ELF-1 (cell line): ENCODE measurements at places on chromosomes 1 and 21.
A peak's percentile ranks its signal among the peaks of the same experiment; 100 is the strongest.

DNA sequence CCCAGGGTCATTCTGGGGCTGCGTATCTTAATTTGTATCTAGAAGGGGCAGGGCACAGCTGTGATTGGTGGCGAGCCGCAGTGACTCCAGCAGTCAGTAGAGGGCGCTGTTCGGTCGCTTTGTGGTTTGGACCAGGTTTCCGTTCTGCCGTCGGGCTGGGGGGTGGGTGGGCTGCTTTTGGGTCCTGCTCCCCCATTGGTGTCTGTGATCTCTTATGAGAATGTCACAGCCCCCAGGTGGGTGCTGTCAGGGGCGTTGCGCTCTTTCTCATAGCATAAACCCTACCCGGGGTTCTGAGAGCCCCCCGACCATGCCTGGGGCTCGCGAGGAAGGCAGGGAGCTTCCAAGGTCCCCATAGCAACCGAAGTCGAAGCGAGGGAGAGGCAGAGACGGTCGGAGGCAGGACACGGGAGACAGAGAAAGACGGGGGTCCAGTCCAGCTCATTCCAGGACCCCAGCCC, 5.4 kb downstream of the TFF3 start:
- peak; percentile 84 for DNase-seq

DNA sequence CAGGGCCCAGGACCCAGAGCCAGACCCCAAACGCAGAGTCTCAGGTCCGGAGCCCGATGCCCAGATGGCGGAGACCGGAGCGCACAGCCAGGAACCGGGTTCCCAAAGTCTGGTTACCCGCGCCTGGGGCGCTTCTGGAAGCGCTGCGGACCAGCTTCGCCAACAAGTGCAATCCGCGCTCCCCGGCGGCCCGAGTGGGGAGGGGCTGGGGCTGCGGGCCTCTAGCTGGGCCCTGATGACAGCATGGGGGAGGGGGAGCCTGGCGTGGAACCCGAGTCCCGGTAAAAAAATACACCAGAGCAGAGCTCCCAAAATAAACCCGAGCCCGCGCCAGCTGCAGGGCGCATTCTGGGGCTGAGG, 494 bp downstream of the NT5C1A start:
- no peak for DNase-seq

GRCh38 chr1:203267347-203267846, 37.9 kb upstream of the BTG2 start:
- DNase-seq = peak; percentile 95

DNA sequence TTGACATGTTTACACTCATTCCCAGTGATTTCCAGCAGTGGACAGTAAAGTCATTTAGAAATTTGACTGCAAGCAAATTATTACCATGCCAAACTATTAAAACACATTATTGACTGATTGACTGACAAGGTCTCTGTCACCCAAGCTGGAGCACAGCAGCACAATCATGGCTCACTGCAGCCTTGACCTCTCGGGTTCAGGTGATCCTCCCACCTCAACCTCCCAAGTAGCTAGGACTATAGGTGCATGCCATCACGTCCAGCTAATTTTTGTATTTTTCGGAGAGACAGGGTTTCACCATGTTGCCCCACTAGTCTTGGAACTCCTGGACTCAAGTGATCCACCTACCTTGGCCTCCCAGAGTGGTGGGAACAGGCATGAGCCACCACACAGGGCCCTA, 24.2 kb downstream of the PTP4A2 start:
- no peak for DNase-seq

DNA sequence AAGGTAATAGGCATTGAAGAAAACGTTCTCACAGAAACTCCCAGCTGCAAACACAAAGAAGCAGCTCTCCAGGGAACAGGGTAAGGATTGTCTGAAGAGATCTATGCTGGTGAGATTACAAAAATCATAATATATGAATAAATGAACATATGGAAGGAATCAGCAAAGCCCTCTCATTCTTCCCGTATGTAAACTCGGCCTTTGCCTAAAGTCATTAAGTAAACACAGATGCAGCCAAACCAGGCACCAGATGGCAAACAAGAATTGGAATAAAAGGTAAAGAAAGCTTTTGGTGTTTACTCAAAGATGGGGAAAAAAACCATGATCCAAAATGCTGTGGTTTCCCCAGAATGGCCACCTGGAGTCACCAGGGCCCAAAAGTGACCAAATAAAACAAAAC, 76.6 kb upstream of the HOOK1 start:
- DNase-seq = no peak

- DNase-seq = peak; percentile 86
Measured at GRCh38 chr1:36369061-36369861, 16.5 kb downstream of the STK40 start.

DNA sequence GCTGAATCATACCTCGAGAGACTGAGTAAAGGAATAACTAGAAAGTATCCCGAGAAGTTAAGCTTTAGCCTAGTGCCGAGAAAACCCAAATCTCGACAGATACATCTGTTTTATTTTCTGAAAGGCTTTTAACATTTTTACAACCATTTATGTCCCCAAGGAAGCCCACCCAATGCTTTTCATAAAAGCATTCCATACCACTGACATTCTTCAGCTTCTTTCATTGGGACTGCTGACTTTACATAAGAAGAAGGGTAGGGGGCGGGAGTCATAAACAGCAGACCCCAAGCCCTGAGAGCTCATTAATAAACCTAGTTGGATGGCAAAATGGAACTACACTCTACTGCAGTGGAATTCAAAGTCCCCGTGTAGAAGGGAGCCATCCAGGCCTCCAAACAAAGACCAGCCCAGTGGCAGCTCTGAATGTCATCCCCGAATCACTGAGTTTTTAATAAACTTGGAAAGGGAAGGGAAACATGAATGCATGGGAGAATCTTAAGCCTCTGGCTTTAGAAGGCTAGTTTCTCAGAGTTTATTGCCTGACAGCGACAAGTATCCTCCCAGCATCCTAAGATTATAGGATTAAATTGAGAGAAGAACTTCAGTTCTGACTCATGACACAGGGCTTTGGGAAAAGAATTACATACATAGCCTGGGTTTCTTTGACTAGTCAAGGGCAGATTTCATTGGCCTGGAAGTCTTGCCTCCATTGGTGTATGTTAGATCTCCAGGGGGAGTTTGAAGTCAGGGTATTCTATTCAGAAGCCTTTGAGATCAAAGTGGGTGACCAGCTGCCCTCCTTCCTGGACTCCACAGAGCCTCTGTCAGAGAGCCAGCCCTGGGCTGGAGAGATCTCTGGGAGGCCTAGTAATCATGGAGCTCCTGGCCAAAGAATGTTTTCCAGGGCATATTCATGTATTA, 3.7 kb downstream of the ATF3 start:
- peak; percentile 73 for DNase-seq

- peak; percentile 54 for DNase-seq
Measured at GRCh38 chr1:7856345-7856744, 3.5 kb upstream of the UTS2 start.
